Activated CD8-positive, alpha-beta T cell treated with anti-CD3 and anti-CD28 coated beads, Interleukin-2, amount 10 ng/mL, durations not matched to agents 7 days and 5 days (primary cell): ENCODE measurements at places on chromosomes 12 and 14. TPM values are rescaled to one million over a fixed set of nuclear protein-coding genes. Genes with fewer than 3 reads are reported as not detected.
A peak's percentile ranks its signal among the peaks of the same experiment; 100 is the strongest.

RILPL1 gene
- total RNA-seq = 0.92 TPM

SLCO1B3 gene
- total RNA-seq = not detected

- DNase-seq = no peak
Observed at GRCh38 chr12:43841253-43841652, 5.4 kb downstream of the TMEM117 start.

- DNase-seq = no peak
Observed at GRCh38 chr14:67710209-67710608, 8.5 kb downstream of the RDH12 start.

DNA sequence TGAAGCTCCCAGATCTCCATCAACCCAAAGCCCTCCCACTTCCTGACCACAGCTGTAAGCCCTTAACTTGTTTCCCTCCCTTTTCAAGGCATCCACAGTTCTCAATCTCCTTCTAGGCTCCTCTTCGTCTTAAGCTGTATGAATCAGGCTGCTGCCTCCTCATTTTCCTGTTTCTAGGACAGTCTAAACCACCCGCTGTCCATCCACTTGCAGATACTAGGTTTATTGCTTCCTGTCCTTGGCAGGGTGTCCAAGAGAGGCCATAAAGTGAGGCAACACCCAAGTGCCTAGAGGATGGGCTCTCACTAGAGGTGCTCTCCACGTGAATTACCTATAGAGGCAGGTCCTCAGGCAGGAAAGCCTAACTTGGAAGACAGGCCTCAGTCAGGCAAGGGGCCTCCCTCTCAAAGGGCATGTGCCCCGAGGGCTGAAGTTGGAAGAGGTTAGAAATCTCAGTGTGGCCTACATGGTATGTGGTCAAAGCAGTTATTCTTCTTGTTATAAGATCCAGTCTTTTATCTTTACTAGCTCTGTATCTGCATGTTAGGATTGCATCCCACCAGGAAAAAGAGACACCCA, 8.8 kb upstream of the TMEM106C start:
- DNase-seq = no peak

DNA sequence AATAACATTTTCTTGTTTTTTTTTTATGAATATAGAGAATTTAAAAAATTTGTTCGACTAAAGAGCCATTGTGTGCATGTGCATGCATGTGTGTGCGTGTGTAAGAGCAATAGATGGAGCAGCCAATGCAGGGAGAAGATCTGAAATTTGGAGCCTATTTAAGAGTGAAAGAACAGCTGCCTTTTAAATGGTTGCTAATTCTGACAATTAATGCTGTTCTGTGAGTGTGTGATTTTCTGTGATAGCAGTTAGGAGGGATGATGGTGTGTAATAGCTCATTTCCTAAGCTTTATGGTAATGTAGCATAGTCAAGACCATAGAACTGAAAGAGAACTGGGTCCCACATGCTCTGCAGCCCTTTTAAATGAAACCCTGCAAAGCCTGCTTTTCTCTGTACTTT, 137.9 kb downstream of the NRXN3 start:
- no peak for DNase-seq

DNA sequence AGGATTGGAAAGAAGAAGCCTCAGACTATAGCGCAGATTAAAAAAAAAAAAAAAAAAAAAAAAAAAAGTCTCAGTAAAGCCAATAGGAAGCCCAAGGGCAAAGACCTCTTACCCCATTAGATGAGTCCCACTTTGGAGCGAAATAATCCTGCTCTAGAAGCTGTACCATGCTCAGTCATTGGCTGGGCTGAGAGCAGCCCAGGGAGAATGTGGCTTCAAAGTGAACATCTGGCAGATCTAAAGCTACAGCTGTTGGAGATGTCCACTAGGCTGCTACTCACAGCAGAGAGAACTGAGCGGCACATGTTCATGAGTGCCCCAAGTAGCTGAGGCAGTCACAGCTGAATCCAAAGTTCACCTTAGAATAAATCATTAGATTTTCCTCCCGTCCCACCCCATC, 560.9 kb downstream of the MED13L start:
- DNase-seq = no peak

- DNase-seq = no peak
Observed at GRCh38 chr14:90301122-90301521, 30.6 kb downstream of the NRDE2 start.

NPFF gene
- total RNA-seq = not detected

NID2 gene
- total RNA-seq = 0.29 TPM

DNA sequence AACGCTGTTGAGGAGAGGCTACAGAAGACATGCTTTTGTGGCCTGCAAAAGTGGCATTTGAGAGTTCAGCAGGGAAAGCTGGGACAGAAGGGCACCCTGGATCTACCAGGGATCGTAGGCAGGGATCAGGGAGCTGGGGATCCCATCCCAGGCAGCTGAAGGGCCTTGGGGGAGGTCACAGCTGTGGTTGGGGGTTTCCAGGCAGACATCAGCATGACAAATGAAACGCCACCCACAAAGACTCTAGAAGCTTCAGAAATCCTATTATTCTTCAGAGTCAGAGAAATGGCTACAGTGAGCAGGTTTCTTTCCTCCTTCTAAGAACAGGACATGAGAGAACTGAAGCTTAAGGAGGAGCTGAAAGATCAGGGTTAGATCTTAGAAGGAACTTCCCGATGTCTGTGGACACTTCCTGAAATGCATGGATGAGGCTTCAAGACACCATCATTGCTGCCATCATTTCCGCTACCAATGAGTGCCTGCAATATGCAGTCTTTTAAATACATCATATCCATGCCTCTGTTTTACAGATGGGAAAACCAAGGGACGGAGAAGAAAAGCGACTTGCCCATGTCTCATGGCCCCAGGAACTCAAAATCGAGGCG, 104.3 kb downstream of the RBM19 start:
- no peak for DNase-seq

- no peak for DNase-seq
Observed at GRCh38 chr14:53534841-53535240, 381.7 kb upstream of the DDHD1 start.

ENO2 gene
- 133 TPM for total RNA-seq

ZNF26 gene
- 20.8 TPM for total RNA-seq

- DNase-seq = peak; percentile 67
Observed at GRCh38 chr12:54935235-54935951, 49.2 kb downstream of the TESPA1 start.

GRCh38 chr12:27511031-27511722, 12.8 kb upstream of the PPFIBP1 start:
- no peak for DNase-seq

- DNase-seq = no peak
Observed at GRCh38 chr14:79412822-79413221, 798.5 kb downstream of the DIO2 start.

DNA sequence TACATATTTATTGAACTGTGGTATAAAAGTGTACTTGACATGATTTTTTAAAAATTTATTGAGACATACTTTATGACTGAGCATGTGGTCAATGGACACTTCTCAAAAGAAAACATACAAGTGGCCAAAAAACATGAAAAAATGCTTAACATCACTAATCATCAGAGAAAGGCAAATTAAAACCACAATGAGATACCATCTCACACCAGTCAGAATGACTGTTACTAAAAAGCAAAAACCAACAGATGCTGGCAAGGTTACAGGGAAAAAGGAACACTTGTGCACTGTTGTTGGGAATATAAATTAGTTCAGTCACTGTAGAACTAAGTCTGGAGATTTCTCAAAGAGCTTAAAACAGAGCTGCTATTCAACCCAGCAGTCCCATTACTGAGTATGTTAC, 1177.6 kb downstream of the GALC start:
- DNase-seq = no peak

- DNase-seq = no peak
Observed at GRCh38 chr14:21102521-21103410, 1.9 kb downstream of the TMEM253 start.

SYNE2 gene
- 198 TPM for total RNA-seq

DNA sequence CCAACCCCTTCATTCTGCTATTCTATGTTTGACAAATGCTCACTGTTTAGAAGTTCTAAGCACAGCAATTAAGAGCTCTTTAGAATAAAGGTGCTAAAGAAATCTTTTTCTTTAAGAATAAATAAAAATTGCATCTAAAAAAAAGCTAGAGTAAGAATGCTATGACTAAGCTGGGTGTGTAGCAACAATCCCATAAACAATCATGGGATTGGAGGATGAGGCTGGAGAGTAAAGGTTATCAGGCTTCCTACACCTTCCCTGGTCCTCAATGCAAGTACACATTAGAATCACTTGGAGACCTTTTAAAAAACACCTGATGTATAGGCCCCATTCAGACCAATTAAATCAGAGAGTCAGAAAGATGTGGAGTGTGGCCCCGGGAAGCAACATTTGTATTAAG, 88.3 kb downstream of the CIT start:
- DNase-seq = no peak

- DNase-seq = no peak
Observed at GRCh38 chr12:104709692-104710435, 248.2 kb downstream of the SLC41A2 start.

- DNase-seq = peak; percentile 72
Observed at GRCh38 chr12:14629832-14630710, 62.4 kb upstream of the PLBD1 start.

E2F7 gene
- total RNA-seq = 23.8 TPM

SPIC gene
- not detected for total RNA-seq

GRCh38 chr14:88748288-88748687, 44.5 kb downstream of the EML5 start:
- DNase-seq = no peak

- DNase-seq = no peak
Observed at GRCh38 chr12:27688671-27689070, 7.6 kb upstream of the REP15 start.

- DNase-seq = no peak
Observed at GRCh38 chr14:103432627-103433026, 47.4 kb downstream of the MARK3 start.

SLC6A13 gene
- 0.26 TPM for total RNA-seq

DNA sequence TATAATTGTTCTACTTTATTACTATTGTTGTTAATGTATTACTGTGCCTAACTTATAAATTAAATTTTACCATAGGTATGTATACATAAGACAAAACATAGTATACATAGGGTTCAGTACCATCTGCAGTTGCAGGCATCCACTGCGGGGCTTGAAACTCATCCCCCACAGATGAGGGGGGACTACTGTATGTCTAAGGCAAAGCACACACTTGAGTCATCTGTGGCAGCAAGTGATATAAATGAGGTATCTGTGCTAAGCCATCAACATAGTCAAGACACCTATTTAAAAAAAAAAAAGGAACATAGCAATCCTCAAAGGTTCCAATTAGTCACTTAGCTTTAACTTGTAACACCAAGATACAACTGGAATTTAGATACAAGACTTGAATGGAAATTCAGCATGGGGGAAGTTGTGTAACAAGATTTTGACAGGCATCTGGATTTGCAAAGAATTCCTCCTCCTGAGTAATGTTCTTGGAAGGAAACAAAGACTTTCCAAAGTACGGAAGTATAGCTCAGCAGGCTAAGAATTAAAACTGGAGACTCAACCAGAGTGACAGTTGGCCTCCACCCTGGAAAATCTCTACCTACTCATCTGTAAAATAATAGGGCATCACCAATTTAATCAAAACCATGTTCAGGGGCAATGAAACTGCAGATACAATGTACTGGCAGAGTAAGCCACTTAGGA, 14.9 kb downstream of the DCAF5 start:
- no peak for DNase-seq

DNA sequence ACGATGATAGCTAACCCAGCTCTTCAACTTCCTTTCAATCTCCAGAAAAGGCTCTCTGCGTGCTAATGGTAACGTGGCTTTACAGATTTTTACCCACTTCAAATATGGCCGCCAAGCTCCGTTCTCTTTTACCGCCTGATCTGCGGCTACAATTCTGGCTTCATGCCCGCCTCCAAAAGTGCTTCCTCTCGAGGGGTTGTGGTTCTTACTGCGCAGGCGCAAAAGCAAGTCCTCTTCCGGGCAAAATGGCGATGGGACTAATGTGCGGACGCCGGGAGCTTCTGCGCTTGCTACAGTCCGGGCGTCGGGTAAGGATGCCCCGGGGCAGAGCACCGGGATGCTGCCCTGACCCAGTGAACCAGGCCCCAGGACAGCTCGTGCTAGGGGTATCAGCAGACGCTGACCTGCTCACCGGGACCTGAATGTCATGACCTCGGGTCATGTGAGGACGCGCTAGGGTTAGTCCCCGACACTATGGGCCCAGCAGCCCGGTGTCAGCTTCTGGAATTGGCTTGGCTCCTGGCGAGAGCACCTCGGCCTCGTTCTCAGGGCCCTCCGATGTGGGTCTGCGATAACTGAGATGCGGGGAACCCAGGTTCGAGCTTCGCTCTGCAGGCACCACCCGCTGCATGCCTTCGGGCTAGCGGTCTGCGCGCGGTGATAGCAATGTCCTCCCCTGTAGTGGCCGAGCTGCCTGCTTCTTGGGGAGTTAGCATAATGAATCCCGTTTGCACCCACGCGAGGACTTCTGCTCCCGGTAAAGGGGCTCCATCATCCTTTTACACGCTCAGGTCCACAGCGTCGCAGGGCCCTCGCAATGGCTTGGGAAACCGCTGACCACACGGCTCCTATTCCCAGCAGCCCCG, at the start of gene OXA1L:
Gene OXA1L, plus strand, starts transcription at position 232 of the 866 bp plus-strand sequence. Its CDS starts 14 bp downstream, at position 246.
- peak; percentile 98 for DNase-seq

DNA sequence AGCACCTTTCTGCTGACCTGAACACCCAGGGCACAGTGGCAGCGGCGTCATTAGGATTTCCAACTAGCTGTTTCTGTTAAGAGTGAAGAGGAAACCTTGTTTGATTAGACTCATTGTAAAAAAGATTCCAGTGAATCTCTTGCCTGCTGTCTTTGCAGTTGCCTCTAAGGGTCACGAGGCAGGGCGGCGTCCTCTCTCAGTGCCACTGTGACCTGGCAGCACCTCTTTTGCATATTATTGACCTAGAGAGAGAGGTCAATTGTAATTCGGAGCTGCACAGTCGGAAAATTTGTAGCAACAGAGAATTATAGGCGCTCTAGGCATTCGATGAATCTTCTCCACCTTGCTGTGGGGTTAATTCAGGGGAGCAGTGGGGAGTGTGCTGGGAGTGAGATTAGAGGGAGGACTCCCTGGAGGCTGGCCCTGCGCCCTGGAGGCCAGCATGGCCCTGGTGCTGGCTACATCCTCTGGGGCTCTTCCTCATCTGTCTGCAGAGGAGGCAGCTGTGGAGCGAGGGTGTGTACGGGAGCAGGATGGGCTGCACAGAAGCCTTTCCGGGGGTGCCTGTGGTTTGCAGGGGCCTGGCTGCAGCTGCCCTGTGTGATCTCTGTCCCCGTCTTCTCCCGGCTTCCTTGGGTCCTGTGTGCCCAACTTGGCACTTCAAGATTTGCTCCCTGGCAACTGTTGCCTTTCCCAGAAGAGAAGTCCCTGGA, 14.3 kb downstream of the PACS2 start:
- no peak for DNase-seq

- DNase-seq = peak; percentile 88
Observed at GRCh38 chr14:106872611-106873446, 1346.4 kb downstream of the TMEM121 start.

DNA sequence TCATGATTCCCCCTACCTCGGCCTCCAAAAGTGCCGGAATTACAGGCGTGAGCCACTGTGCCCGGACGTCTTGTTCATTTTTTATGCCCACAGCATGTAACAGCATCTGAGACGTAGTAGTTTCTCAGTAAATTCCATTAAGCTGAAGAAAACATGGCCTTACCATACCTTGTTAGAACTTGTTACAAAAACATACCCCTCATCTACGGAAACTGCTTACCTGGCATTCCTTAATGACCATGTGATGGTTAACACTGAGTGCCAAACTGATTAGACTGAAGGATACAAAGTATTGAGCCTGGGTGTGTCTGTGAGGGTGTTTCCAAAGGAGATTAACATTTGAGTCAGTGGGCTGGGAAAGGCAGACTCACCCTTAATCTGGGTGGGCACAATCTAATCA, 186.8 kb downstream of the CEP128 start:
- no peak for DNase-seq

LRIG3 gene
- total RNA-seq = not detected
